Ascending aorta (tissue), 2 donors: ENCODE measurements at places on chromosomes 7 and 10. TPM values are rescaled to one million over a fixed set of nuclear protein-coding genes. Genes with fewer than 3 reads are reported as not detected.

COL1A2 gene
- total RNA-seq: 692 TPM

LRRD1 gene
- not detected for total RNA-seq

BTBD16 gene
- not detected for total RNA-seq

VSTM2A gene
- total RNA-seq: not detected

GRID1 gene
- 1.4 TPM for total RNA-seq

POLR1F gene
- 8.8 TPM for total RNA-seq

SAP25 gene
- total RNA-seq: 11.8 TPM

RHOBTB1 gene
- 13.6 TPM for total RNA-seq

TAS2R41 gene
- total RNA-seq: not detected

GRCh38 chr7:77662869-77663268 is 33.4 kb upstream of the RSBN1L start:
- DNase-seq: no peak

- no peak for DNase-seq
Observed at GRCh38 chr7:68697796-68698280, 900.4 kb upstream of the AUTS2 start.

DNA sequence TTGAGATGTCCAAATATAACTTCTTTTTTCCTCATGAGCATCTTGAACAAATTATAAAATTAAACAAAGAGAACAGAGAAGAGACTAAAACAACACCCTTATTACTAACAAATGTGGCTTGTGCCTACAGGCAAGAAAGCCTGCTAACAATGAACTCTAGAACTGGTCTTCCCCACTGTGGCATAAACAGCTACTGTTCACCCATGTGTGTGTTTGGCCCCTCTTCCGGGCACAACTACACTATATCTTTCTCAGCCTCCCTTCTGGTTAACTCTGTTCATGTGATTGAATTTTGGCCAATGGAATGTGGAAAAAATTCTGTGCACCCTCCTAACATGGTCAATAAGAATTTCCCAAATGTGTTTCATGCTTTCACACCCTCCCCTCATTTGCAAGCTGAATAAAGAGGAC is 117.0 kb downstream of the KBTBD2 start:
- DNase-seq: no peak

DNA sequence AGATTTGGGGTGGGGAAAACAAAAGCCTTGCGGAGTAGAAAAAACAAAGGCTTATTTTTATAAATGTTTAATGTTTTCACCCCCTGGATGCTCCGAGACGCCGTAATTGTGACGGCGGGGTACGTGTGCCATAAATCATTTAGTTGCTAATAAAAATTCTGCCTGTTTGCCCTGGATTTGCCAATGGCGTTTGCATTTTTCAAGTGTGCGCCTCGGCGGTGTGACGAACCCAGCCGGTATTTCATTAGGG is 2.5 kb upstream of the TNRC18 start:
- peak; percentile 77 for DNase-seq

DNA sequence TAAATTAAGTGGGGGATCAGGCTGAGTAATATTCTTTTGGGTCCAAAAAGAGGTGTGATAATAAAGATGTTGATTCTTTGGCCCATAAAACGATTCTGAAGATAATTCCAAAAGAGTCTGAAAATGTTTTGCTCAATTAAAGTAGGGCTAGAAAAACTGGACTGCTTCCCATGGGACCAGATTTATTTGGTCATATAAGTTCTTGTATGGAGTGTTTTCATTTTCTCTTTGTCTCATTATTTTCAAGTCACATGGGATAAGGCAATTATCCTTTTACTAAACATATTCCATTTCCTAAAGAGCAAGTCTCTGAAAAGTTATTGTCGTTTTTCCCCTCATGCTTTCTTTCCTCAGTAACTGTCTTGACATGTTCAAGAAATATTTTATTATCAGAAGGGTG is 41.5 kb downstream of the CDK6 start:
- DNase-seq: no peak

GRCh38 chr10:127441350-127442219 is 107.5 kb upstream of the NPS start:
- no peak for DNase-seq

DNA sequence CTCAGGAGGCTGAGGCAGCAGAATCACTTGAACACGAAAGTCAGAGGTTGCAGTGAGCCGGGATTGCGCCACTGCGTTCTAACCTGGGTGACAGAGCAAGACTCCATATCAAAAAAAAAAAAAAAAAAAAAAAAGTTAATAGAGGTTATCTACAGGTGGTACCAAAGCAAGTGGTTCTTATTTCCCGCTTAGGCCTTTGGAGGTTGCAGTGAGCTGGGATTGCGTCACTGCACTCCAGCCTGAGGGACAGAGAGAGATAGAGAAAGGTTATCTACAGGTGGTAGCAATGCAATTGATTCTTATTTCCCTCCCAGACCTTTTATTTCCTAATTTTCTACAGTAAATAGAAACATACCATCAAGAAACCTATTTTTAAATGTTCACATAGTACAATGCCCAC is 98.2 kb downstream of the DLG5 start:
- no peak for DNase-seq

- DNase-seq: no peak
Observed at GRCh38 chr7:47253650-47254080, 328.2 kb downstream of the TNS3 start.

- no peak for DNase-seq
Observed at GRCh38 chr7:28976022-28976421, 17.9 kb upstream of the TRIL start.

GRCh38 chr10:71323407-71323806 is 4.3 kb downstream of the SLC29A3 start:
- no peak for DNase-seq

DNA sequence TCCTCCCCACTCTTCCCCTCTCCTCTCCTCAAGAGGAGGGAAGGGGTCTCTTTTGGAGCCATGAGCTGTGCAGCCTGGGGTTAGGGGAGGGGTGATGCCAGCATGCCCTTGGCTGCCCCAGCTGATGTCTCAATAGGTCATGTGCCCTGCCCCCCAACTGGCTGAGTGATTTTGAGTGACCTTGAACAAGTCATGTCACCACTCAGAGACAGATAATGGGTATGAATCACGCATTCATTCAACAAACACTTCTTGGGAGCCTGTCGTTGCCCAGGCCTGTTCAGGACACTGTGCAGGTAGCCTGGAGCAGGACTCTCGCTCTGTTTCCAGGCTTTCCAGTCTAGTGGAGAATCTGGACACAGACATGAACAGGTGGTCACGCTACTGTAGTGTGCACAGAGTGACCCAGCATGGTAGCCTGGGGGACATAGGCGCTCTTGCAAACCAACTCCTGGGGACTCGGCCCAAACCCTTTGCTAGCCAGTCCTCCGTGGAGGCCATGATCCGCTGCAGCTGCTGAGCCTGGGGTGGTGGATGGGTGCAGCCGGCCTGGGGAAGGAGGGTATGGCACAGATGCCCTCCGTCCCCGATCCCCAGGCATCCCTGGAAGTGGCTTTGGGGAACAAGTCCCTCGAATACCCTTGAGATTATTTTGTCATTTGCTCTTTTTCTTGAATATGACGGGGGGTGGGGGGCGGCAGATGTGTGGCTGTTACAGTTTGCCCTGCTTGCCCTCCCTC is 49.6 kb upstream of the PSAP start:
- no peak for DNase-seq

DNA sequence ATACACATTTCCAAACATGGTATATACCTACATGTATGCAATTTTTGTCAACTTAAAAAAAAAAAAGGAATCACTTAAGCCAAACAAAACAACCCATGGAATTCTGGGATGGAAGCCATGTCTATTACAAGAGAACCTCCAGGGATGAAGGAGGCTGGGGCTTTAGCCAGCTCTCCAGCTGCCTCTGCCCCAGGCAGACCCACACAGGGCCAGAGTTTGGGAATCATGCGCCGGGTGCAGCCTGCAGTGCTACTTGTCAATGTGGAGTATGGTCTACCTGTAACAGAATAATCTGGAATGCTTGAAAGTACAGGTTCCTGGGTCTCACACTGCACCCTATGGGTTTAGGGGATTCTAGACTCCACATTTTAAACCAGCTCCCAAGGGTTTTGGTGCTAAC is 10.8 kb downstream of the ATP6V0E2 start:
- no peak for DNase-seq

DNA sequence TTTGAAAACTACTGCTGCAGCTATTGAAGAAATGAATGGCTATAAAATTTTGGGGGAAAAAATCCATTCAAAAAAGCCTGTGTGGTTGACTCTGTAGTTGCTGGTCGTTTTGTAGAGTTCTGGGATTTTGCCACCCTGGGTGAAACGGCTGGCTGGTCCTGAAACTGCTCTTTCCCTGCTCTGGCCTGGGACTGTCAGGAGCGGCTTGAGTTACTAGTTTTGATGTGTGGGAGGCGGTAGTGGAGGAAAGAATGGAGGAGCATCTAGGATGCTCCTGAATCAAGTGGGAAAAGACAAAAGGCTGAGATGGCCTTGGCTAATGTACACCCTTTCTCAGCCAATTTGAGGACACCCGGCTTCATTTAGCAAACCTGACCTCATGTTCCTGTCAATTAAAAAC is 72.5 kb downstream of the ZNF365 start:
- no peak for DNase-seq

- no peak for DNase-seq
Observed at GRCh38 chr7:99109108-99110051, 34.5 kb downstream of the SMURF1 start.

- no peak for DNase-seq
Observed at GRCh38 chr10:112802411-112803022, 147.5 kb upstream of the TCF7L2 start.

DNA sequence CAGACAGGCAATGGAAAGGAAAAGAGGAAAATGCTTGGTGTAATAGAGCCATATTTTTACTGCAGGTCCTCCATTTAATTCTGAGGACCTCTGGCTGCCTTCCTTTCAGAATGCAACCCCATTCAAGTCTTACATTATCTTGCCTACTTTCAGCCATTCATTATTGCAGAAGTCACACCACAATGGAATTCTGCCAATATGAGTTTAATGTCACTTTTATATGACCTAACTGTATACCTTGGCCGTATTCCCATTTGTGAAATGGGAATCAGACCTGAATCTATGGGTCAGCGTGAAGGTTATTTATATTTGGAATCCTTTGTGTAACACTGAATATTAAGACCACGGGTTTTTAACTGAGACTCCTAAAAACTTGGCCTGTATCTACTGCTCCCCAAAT is 241.7 kb upstream of the AOAH start:
- no peak for DNase-seq

- no peak for DNase-seq
Observed at GRCh38 chr10:121659236-121659635, 61.0 kb upstream of the FGFR2 start.

GRCh38 chr10:124286621-124287020 is 132.1 kb downstream of the OAT start:
- no peak for DNase-seq

DNA sequence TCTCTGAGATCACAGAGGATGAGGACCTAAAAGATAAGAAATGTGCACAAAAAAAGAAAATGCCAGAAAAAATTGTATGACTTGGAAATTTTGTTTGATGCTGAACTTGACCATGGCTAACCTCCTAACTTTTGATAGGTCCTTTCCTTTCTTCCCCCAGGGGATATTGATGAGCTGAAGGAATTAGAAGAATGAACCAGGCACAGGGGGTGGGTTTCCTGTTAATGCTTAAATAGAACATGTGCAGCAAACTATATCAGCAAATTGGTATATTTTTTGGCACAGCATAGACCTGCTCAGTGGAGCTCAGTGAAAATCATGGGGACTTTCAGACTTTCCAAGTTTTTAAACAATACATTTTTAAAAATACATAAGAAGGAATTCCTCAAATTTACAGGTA is 300.7 kb downstream of the HDAC9 start:
- no peak for DNase-seq

GRCh38 chr7:120320218-120320961 is 47.4 kb downstream of the KCND2 start:
- no peak for DNase-seq

DNA sequence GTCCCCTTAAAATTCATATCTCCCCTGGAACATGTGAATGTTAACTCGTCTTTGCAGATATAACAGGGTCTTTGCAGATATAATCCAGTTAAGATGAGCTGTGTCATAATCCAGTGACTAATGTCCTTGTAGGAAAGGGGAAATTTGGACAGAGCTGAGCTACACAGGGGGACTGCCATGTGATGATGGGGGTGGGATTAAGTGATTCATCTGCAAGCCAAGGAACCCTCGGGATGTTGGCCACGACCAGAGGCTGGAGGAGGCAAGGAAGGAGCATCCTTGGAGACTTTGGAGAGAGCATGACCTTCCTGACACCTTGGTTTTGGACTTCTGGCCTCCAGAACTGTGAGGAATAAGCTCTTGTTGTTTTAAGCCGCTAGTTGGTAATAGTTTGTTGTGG is 153.9 kb upstream of the PCBD1 start:
- DNase-seq: no peak

DNA sequence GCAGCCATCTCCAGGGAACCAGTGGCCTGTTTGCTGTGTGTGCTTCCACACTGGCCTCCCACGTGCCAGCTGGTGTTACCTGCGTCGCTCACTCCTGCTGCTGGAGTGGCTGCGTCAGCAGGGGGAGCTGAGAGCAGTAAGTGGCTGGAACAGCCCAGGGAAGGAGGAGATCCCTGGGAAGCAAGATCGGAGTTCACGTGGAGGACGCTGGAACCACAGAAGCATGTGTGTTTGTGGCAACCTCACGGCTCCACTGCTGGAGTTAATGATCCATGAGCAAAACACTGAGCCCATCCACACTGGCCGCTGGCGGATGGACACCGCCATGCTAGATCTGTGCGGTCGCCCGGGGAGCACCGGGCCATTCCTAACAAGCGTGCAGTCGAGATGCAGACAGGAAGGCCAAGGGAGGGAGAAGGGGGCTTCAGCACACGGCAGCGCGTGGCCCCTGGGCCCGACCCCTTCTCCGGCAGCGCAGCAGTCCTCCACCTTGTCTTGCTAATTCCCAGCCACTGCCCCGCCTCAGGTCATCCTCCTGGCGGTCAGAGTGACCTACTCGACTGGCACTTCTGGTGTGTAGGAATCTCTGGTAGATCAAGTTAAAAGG is 68.5 kb upstream of the EEPD1 start:
- peak; percentile 59 for DNase-seq

GRCh38 chr7:75565132-75565837 is 73.2 kb downstream of the SPDYE5 start:
- DNase-seq: no peak

DNA sequence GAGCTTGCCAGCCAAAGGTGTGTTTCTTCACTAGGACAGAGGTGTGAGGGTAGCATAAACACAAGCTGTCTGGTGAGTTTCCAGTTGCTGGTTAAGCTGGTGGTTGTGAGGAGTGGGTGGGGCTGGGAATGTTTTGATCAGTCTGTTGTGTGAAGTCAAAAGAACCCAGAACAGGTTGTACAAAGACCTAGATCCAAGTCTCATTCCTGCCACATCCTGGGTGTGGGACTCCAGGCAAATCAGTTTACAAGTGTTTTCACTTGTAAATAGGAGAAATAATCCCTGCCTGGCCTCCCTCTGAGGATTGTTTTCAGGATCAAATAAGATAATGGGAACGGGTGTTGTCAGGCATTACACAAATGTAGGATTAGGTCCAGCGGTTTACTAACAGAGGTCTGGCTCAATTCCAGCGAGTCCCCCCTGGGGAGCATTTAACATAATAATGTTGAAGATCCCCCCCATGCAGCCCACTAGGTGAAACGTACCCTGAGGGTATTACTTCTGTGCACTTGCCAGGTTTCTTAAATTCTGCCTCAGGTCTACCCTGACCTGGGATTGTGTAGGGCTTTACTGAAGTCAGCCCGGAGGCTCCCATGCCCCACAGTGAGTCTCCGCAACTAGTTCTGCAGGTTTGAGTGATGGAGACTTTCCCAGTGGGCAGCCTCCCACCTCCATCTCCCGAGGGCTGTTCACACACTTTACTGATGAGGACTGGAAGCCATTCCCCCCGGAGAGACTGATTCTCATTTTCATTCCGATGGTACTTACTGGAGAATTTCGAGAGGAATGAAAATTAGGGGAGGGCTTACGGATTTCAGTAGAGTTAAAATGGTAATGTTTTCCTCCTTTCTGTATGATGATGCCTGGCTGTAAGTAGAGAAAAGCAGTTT is 2.7 kb upstream of the FRAT2 start:
- DNase-seq: no peak
